ENCODE measurements at places on chromosomes 2 and 18.

GRCh38 chr18:532632-533031 lies 32.1 kb upstream of the COLEC12 start:
- no peak for DNase-seq

GRCh38 chr18:27983780-27984179 lies 193.2 kb downstream of the CDH2 start:
- no peak for DNase-seq

GRCh38 chr18:24262087-24262486 lies 123.2 kb downstream of the CABYR start:
- no peak for DNase-seq

DNA sequence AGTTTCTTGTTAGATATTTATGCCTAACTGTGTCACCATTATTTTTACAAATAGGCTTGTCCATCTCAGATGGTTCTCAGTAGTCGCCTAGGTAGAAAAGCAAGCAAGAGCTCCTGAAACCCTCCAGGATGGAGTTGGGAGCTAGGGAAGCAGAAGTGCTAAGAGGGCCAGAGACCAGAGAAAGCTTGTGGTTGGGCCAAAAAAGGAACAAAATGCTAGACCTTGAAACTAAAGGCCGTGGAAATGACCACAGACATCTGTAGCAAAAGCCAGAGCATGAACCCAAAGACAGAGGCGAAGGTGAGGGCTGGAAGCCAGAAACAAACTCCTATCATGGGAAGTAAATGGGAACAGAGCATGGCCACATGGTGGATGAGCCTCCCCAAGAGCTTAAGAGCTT lies 29.9 kb upstream of the RMDN2 start:
- no peak for DNase-seq
